Neural progenitor cell (in vitro differentiated cells): ENCODE measurements at places on chromosomes 12 and 14. TPM values are rescaled to one million over a fixed set of nuclear protein-coding genes. Genes with fewer than 3 reads are reported as not detected.

- DNase-seq = no peak
Measured at GRCh38 chr12:128829861-128830504, 6.2 kb upstream of the SLC15A4 start.

DNA sequence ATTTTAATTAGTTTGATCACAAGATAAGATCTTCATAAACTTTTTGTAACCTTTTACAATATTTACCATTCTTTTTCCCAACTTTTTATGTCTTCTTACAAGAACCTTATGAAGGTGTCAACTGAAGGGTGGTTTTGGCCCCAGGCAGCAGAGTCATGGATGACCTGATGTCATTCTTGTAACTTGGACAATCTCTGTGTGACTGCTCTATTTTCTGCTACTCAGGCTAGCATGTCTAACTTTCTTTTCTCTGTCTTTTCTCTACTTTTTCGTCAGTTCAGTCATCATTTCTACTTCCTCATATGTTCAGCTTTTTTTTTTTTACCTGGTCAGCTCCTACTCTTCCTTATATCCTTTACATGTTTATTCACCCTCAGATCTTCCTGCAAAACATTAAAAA, 150.7 kb upstream of the PTPRQ start:
- no peak for DNase-seq

GRCh38 chr14:88420187-88420586, 34.7 kb downstream of the SPATA7 start:
- DNase-seq = no peak

- DNase-seq = peak; percentile 91
Measured at GRCh38 chr14:102235275-102235897, 69.6 kb downstream of the MOK start.

GRCh38 chr12:6457220-6457945, 5.5 kb downstream of the TAPBPL start:
- DNase-seq = no peak

- no peak for DNase-seq
Measured at GRCh38 chr14:101721951-101722661, 39.4 kb upstream of the PPP2R5C start.

GRCh38 chr12:6284273-6284672, 26.2 kb upstream of the PLEKHG6 start:
- no peak for DNase-seq

DNA sequence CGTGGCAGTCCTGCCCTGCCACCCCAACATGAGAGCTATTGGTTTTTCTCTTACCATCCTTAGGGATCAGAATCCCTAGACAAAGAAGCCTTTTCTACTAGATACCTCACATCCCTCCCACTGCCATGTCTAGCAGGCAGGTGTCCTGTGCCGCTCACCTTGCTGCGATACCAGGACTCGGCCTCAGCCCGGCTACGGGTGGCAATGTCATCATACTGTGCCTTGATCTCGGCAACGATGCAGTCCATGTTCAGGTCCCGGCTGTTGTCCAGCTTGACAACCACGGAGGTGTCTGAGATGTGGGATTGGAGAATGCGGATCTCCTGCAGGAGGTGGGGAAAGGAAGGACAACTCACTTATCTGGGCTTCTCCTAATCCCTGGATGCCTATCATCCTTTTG, 4.5 kb downstream of the KRT83 start:
- no peak for DNase-seq

GRCh38 chr14:58769771-58770170, 132.0 kb downstream of the DACT1 start:
- no peak for DNase-seq

DNA sequence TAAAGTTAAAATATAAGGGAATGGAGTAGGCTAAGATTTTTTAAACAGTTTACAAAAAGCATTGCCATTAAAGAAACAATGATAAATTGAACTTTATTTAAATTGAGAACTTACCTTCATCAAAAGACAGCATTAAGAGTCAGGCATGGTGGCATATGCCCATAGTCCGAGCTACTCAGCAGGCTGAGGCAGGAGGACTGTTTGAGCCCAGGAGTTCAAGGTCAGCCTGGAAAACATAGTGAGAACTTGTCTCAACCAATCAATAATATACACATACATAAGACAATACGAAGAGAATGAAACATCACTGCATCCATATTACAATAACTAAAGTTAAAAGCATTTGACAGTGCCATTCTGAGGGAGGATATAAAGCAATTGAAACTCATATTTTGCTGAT, 97.6 kb downstream of the FOXA1 start:
- DNase-seq = no peak

- peak; percentile 86 for DNase-seq
Measured at GRCh38 chr12:31353750-31354708, 28.1 kb upstream of the SINHCAF start.

DNA sequence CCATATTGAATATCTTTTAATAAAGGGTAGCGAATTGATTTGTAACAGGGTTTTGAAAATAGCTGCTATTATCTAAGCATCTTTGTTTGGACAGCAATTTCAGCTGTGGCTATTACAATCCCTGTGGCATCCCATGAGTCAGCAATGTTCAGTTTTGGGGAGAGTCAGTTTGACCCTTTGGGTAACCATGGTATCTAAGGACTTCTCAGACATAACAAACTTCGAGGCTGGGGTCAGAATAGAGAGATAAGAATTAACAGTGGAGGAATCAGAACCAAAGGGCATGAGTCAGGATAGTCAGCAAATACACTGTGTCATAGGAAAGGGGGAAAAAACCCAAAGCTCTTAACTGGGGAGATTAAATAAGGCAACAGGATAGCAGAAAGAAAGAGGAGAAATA, 11.7 kb upstream of the PTHLH start:
- DNase-seq = no peak

DNA sequence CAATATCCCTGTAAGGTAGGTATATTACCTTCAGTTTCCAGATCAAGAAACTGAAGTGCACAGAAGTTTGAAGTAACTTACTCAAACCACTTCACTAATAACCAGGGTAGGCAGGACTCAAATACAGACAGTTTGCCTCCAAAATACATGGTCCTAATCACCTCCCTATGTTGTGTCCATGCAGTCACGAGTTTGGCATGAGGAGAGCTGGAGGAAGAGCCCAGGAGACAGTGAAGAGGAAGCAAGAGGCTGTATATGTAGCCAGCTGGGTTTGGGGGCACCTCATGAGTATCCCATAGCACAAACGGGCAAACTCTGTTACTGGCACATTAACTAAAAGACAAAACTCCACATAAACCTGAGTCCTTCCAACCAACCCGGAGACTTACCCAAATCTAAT, 79.2 kb downstream of the DUSP16 start:
- no peak for DNase-seq

DNA sequence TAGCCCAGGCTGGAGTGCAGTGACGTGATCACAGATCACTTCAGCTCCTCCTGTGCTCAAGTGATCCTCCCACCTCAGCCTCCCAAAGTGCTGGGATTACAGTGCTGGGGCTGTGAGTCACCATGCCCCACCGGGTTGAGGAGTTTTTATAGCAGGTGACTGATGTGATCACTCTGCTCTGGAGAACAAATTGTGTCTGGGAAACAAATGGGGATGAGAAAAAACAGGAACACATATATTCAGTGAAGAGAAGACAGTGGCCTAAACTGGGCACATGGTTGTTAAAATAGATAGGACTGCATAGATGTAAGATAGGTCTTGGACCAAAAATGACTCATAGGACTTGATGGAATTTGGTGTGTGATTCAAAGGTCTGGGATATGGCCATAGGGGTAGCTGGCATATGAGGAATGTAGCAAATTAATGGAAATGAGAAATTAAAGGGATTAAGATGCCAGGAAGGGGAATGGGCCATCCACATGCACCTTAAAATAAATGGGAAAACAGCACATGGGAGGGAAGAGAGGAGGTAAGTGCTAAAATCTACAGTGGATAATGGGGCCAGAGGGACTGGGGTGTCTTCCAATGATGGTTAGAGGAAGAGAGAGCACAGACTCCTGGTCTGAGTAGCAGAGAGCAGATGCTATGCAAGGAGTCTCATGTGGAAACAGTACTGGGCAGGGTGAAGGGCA, 11.2 kb downstream of the BCAT1 start:
- no peak for DNase-seq

DNA sequence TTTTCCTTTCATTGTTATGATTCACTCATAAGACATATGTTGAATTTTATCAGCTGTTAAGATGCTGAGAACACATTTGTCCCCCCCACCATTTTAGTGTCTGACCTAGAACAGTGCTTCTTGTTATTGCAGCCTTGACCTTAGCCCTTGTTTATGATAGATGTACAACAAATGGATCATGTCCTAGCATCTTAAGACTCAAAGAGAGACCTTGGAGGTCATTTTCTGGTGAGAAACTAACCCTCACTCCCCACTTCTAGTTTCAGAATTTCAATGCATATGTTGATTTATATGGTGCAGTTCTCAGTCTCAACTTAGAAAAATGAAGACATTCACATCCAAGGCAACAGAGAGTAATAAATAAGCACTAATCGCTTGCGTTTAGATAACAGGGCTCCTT, 391.2 kb downstream of the AEBP2 start:
- DNase-seq = no peak

DNA sequence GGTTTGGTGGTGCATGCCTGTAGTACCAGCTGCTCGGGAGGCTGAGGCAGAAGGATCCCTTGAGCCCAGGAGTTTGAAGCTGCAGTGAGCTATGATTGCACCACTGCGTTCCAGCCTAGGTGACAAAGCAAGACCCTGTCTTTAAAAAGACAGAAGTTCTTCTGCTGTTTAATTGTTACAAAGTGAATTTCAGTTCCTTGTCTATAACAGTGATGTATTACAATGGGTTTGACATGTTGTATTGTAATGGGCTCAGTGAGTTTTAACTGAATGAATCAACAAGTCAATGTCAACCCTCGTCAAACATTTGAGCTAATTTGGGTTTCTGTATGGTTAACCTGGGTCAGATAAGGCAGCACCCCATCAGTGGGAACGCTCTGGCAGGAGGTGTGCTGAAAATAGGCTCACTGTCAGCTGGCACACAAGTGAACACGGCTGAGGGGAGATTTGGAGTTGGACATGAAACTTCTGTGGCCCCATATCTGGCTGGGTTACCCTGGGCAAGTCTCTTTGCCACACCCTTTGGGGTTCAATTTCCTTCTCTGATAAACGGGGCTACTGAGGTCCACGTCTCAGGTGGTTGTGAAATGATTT, 14.0 kb upstream of the TRPV4 start:
- DNase-seq = no peak

GRCh38 chr12:108831309-108831991, 25.9 kb downstream of the SSH1 start:
- no peak for DNase-seq

GRCh38 chr14:92702441-92702918, 45.9 kb downstream of the LGMN start:
- DNase-seq = no peak

DNA sequence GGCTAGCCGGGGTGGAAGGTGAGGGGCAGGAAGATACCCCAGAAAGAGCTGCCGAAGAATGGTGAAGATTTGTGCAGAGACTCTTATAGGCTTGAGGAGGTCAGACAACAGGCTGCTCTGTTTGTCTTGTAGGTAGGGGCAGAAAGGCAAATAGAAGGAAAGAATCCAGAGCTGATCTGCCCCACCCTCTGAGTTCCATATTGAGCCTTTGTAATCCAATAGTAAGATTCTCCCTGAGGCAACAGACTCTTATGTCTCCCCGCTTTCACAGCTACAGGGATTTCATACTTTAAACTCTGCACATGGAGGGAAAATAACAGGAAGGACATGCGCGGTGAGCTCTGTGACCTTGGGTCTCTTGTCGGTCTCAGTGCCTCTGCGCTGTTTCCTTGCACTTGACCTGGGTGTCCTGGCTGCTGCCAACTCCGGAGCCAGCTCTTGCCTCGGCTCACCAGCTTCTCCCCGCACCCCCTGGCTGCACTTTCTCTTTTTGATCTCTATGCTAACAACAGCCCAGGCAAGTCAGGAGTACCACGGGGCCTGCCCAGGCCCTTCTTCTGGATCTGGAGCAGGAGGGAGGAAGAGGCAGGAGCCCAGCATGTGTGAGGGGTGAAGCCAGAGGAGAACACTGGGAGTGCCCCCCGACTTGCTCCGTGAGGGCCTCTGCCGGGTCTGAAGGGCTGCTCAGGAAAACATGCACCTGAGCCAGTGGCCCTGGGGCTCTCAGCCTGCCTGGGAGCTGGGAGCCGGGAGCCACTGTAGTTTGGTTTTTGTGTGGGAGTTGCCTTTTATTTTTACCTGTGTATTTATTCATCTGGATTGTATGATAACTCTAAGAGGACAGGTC, 75.8 kb downstream of the PPP1R36 start:
- no peak for DNase-seq

DNA sequence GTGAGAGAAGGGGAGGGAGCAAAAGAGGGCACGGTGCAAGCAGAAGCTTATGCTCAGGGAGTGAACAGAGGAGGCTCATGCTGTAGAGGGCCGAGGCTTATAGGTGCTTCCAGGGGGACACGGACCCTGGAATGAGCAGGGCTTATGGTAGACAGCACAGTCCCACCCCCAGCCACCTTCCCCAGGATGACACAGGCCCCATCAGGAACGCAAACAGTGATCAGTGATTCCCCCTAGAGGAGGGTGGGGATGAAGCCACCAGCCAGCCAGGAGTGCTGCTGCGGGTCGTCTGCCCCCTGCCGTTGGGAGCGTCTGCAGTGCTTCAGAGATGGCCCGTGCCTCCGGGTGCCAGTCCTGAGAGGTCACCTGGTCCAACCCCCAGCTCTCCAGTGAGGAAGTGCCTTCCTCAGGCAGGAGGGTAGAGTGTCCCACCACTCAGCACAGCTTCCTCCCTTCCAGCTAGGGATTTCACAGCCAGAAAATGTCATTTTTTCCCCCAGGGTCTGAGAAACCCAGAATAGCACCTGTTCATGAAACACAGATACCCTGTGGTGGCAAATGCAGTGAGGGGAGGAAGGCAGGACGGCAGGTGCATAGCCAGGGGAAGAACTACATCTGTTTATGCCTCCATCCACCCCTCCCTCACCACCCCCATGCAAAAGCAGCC, 60.7 kb downstream of the SLC6A12 start:
- DNase-seq = peak; percentile 89

- peak; percentile 36 for DNase-seq
Measured at GRCh38 chr14:98112194-98112780, 1159.7 kb downstream of the BCL11B start.

- DNase-seq = peak; percentile 30
Measured at GRCh38 chr12:42735861-42736361, 146.4 kb upstream of the PRICKLE1 start.

DNA sequence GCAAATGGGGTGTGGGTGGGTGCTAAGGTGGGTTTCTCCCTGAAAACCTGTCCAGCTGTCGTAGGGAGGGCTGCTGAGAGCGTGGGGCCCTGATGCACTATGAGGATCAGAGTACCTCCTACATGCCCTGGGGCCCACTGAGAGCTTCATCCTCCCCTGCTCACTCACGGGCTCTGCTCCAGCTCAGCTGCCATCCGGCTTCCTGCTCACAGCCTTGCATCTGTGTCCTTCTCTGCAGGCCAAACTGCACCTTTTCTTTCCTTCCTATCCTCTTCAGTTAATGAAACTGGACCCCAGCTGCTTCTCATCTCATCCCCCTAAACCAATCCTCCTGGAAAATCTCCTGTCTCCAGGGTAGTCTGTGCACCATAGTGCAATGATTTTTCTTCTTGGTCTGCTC, 22.2 kb upstream of the GPRC5D start:
- DNase-seq = no peak

GRCh38 chr12:114392909-114393308, 13.0 kb downstream of the TBX5 start:
- DNase-seq = no peak

IL25 gene
- not detected in 2 replicates for total RNA-seq

ART4 gene
- total RNA-seq = not detected in 2 replicates

TMEM121 gene
- 0.90 and 3.6 TPM in 2 replicates for total RNA-seq

RNASE3 gene
- total RNA-seq = not detected in 2 replicates

OR6C2 gene
- not detected in 2 replicates for total RNA-seq

HOXC11 gene
- not detected in 2 replicates for total RNA-seq

TAS2R30 gene
- total RNA-seq = 7.9 and 13.1 TPM in 2 replicates
